ENCODE measurements at places on chromosomes 3 and 15.

- peak; percentile 18 for DNase-seq
Measured at GRCh38 chr3:39150148-39150802, 3.1 kb downstream of the CSRNP1 start.

GRCh38 chr15:32829436-32829835 is 111.6 kb downstream of the GREM1 start:
- no peak for DNase-seq

- DNase-seq, result no peak
Measured at GRCh38 chr3:45544024-45544716, 50.4 kb upstream of the LIMD1 start.

- DNase-seq, result no peak
Measured at GRCh38 chr15:67256051-67256450, 1.5 kb downstream of the IQCH start.

All from activated CD4-positive, alpha-beta T cell treated with anti-CD3 and anti-CD28 coated beads, Interleukin-10, Interleukin-2, amounts not matched to agents 100 ng/mL and 50 ng/mL, durations not matched to agents 16 hours and 8 hours (primary cell).